Progenitor cell of endocrine pancreas (in vitro differentiated cells): ENCODE measurements at places on chromosomes 4 and X.

GRCh38 chrX:7085879-7086278 is 61.6 kb upstream of the STS start:
- H3K36me3 ChIP-seq: peaks cover 9% of the 10 kb centered on the region
- peaks cover 18% of the 10 kb centered on the region for H3K4me1 ChIP-seq
- no peak for DNase-seq
- H3K27ac ChIP-seq: no peak overlapping the region

- H3K4me3 ChIP-seq: no peak overlapping the region
- H3K27me3 ChIP-seq: no peaks in the 10 kb centered on the region
- no peaks in the 10 kb centered on the region for H3K4me1 ChIP-seq
- H3K27ac ChIP-seq: no peak overlapping the region
- no peak for DNase-seq
Measured at GRCh38 chr4:164906368-164906767, 29.4 kb downstream of the APELA start.

GRCh38 chr4:52366191-52366590 is 292.9 kb downstream of the USP46 start:
- no peaks in the 10 kb centered on the region for H3K27me3 ChIP-seq
- no peak for DNase-seq
- no peak overlapping the region for H3K4me3 ChIP-seq
- no peaks in the 10 kb centered on the region for H3K36me3 ChIP-seq

DNA sequence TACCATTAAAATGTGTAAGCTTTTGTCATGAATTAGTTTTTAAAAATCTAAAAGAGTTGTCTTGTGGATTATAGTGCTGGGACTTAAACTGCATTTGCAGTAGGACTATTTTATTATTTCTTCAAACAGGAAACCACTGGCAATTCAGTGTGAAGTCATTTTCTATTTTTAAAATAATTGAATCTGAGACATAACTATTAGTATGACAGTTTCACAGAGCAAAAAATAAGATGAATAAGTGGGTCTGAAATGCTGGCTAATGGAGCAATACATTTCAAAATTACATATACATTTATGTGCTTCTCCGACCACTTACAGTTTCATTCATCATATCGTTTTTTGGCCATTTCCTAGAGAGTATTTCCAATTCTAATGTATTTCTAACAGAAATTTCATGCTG is 75.3 kb upstream of the RAPGEF2 start:
- H3K27ac ChIP-seq: no peak overlapping the region
- H3K27me3 ChIP-seq: no peaks in the 10 kb centered on the region
- no peaks in the 10 kb centered on the region for H3K36me3 ChIP-seq
- no peak overlapping the region for H3K4me3 ChIP-seq
- peaks cover 3% of the 10 kb centered on the region for H3K4me1 ChIP-seq

DNA sequence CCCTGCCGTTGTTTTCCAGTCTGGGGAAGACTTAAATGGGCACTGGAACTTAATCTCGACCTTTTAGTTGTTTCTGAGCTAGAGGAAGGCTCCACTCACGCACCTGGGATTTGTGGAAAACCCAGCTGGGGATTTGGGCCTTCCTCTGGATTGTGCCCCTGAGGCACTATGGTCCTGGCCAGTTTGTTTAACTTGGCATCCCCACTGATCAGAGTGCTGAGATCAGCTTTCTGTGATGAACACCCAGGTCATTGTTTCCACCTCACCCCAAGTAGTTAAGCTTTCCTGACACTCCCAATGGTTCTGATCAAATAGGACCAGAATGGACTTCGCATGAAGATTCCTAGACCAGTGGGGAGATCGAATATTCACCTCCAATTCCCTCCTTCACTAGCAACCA is 20.5 kb upstream of the NAP1L5 start:
- no peak overlapping the region for H3K27ac ChIP-seq
- no peak overlapping the region for H3K4me3 ChIP-seq
- H3K27me3 ChIP-seq: no peaks in the 10 kb centered on the region
- no peaks in the 10 kb centered on the region for H3K4me1 ChIP-seq
- peaks cover 38% of the 10 kb centered on the region for H3K36me3 ChIP-seq

GRCh38 chrX:7219153-7219705 is 71.3 kb upstream of the PUDP start:
- no peak overlapping the region for H3K4me3 ChIP-seq
- DNase-seq: no peak
- H3K36me3 ChIP-seq: peaks cover 4% of the 10 kb centered on the region

- no peak overlapping the region for H3K4me3 ChIP-seq
- peak; percentile 74 for DNase-seq
- H3K27ac ChIP-seq: peak overlapping the region; percentile 22
- no peaks in the 10 kb centered on the region for H3K27me3 ChIP-seq
- H3K4me1 ChIP-seq: peaks cover 26% of the 10 kb centered on the region
Measured at GRCh38 chr4:7802093-7802726, 137.5 kb downstream of the AFAP1 start.

DNA sequence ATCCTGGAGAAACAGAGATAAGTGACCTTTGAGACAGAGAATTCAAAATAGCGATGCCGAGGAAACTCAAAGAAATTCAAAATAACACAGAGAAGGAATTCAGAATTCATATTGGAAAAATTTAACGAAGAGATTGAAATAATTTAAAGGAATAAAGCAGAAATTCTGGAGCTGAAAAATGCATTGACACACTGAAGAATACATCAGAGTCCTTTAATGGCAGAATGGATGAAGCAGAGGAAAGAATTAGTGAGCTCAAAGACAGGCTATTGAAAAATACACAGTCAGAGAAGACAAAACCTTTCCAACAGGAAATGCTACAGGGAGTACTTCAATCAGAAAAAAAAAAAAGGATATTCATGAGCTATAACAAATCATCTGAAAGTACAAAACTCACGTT is 185.8 kb downstream of the PARM1 start:
- no peak overlapping the region for H3K4me3 ChIP-seq
- no peak for DNase-seq

GRCh38 chr4:150212927-150213326 is 134.7 kb downstream of the DCLK2 start:
- DNase-seq: no peak
- H3K4me1 ChIP-seq: peaks cover 2% of the 10 kb centered on the region
- H3K27me3 ChIP-seq: peaks cover 3% of the 10 kb centered on the region
- H3K27ac ChIP-seq: no peak overlapping the region

- peaks cover 2% of the 10 kb centered on the region for H3K4me1 ChIP-seq
- DNase-seq: peak; percentile 67
- H3K27me3 ChIP-seq: no peaks in the 10 kb centered on the region
- H3K27ac ChIP-seq: no peak within 1 kb of the TSS
Measured at GRCh38 chrX:38561126-38561868, at the start of gene TSPAN7. TSS of gene TSPAN7 (plus strand) at chrX:38561542. CDS start at chrX:38561547, 5 bp downstream.

GRCh38 chr4:125013891-125014290 is 300.9 kb upstream of the FAT4 start:
- H3K4me1 ChIP-seq: no peaks in the 10 kb centered on the region
- H3K4me3 ChIP-seq: no peak overlapping the region
- no peaks in the 10 kb centered on the region for H3K27me3 ChIP-seq
- no peak overlapping the region for H3K27ac ChIP-seq

DNA sequence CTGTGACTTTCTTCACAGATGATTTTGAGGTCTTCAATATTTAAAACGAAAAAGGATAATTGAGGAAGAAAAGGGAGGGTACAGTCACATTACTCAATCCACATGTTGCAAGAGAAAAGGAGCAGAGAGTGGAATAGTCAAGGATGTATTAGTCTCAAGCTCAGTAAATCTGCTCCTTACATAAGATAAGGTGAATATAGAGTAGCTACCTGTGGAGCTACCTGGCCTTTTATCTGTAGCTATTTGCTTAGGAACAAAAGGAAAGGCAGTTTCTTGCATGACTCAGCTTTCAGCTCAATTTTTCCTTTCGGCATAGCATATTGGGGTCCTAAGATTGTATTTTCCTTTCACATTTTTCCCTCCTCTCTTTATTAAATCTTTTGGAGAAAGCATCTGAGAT is 26.3 kb upstream of the ACTRT1 start:
- H3K4me1 ChIP-seq: peaks cover 8% of the 10 kb centered on the region
- H3K4me3 ChIP-seq: no peak overlapping the region
- H3K36me3 ChIP-seq: no peaks in the 10 kb centered on the region
- H3K27me3 ChIP-seq: no peaks in the 10 kb centered on the region

DNA sequence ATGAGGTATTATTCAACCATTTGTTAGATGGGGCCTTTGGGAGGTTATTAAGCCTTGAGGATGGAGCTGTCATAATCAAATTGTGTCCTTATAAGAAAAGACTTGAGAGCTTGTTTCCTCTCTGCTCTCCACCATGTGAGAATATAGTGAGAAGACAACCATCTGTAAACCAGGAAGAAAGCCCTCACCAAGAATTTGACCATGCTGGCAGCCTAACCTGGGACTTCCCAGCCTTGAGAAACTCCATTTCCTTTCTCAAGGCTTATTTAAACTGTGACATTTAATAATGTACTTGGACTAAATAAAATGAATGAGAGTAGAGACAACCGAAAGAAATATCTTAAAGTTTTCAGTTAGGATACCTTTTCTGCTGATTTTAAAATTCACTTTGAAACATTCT is 83.7 kb upstream of the GC start:
- peaks cover 10% of the 10 kb centered on the region for H3K36me3 ChIP-seq
- DNase-seq: no peak
- H3K4me1 ChIP-seq: no peaks in the 10 kb centered on the region
- no peak overlapping the region for H3K27ac ChIP-seq
- no peaks in the 10 kb centered on the region for H3K27me3 ChIP-seq

DNA sequence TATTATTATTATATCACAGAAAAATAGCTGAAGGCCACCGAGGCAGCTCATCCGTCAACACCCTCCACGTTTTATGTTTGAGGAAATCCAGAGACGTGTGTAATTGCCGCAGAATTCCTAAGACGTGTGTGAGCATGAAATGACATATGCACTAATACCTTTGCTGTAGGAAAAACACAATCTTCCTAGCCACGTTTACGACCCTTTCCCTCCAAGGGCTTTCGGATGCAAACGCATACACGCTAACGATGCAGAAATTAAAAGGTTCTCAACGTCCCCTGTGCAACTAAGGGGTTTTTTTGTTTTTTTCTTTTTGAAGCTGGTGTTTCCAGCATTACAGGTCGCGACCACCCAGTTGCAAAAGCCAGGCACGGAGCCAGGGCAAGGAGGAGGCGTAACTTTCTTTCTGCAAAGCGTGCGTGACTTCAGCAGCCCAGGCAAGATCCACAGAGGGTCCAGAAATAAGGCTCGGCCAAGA is 33.8 kb downstream of the CRLF2 start:
- no peak overlapping the region for H3K4me3 ChIP-seq
- H3K4me1 ChIP-seq: peaks cover 2% of the 10 kb centered on the region
- no peak for DNase-seq
- H3K27ac ChIP-seq: no peak overlapping the region
- no peaks in the 10 kb centered on the region for H3K36me3 ChIP-seq

DNA sequence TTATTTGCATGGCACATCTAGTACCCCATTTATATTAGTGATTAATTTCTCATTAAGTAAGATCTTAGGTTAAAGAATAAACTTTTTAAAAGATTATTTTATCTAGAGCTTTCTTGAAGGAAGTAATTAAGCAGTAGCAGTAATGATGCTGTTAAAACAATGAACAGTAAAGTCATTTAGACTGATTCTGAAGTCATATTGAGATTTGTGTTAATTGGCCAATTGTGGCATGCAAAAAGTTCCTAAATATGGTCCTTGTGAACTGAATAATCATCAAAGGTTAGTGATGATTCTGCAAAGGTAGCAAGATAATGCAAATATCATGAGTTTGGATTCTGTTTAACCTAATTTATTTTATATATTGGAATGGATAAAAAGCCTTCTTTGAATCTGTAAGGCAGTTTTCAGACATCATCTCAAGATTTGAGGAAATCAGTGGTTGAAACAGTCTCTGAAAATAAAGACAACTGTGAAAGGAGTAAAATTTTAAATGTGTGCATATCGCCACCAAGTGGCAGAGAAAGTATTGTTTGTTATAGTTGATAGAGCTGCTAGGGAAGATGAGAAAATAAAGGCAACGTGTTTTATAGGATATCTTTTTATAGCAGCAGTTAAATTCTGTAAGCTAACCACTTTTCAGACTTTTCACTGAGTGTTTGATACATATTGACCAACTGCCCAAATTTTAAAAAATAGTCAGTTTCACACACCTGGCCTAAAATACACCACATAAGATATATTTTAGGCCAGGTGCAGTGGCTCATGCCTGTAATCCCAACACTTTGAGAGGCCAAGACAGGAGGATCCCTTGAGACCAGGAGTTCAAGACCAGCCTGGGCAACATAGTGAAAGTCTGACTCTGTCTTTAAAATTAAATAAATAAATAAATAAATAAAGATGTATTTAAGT is 79.6 kb downstream of the CCKAR start:
- no peaks in the 10 kb centered on the region for H3K27me3 ChIP-seq
- peaks cover 7% of the 10 kb centered on the region for H3K4me1 ChIP-seq
- no peak overlapping the region for H3K4me3 ChIP-seq
- H3K36me3 ChIP-seq: peaks cover 34% of the 10 kb centered on the region
- peak overlapping the region; percentile 64 for H3K27ac ChIP-seq

GRCh38 chrX:56233682-56234081 is 1.5 kb downstream of the KLF8 start:
- H3K4me3 ChIP-seq: no peak overlapping the region
- peaks cover 1% of the 10 kb centered on the region for H3K4me1 ChIP-seq
- peaks cover 29% of the 10 kb centered on the region for H3K27me3 ChIP-seq
- no peak for DNase-seq

GRCh38 chrX:155188786-155189185 is 27.5 kb upstream of the VBP1 start:
- no peak overlapping the region for H3K4me3 ChIP-seq
- no peaks in the 10 kb centered on the region for H3K27me3 ChIP-seq
- H3K27ac ChIP-seq: no peak overlapping the region
- no peaks in the 10 kb centered on the region for H3K4me1 ChIP-seq
- H3K36me3 ChIP-seq: peaks cover 2% of the 10 kb centered on the region

DNA sequence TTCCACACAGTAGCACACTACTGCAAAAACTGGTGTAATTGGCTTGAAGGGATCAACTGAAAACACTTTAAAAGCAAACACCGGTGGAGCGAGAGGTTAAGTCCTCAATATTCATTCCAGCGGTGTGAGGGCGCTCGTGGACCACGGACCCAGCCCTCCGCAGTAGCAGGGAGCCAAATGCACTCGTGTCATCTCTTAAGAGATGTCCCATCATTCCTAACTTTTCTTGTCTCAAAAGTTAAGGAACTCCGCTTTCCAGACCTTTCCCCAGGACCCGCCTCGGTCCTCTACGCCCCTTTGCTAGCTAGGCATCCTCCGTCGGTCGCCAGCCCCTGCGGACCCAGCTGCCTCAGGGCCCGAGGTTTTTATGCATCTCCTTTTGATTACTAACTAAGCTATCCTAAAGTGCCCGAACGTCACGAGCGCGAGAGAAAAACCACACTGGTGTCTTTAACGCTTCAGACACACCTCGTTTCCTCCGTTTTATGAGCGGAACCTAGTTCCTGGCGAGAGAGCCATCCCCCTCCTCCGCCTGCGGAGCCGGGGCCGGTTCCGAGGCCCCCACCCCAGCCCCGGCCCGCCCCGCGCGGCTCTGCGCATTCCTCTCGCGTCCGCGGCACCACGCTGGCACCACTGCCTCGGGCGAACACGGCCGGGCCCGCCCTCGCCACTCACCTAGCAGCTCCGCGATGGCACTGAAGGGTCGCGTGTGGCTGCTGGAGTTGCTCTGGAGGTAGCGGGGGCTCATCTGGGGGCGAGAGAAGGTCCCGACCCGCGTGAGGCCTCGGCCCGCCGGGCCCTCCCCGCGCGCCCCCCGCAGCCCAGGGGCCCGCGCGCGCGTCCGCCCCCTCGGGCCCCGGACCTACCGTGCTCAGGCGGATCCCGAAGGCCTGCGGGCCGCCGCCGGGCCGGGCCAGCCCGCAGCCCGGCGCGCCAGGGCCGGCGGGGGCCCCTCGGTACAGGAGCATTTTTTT is 723 bp downstream of the MORC4 start:
- H3K4me1 ChIP-seq: peaks cover 6% of the 10 kb centered on the region
- DNase-seq: no peak
- H3K27ac ChIP-seq: peak overlapping the region; percentile 49

- no peaks in the 10 kb centered on the region for H3K36me3 ChIP-seq
- DNase-seq: no peak
- H3K27me3 ChIP-seq: no peaks in the 10 kb centered on the region
- no peak overlapping the region for H3K4me3 ChIP-seq
- H3K4me1 ChIP-seq: peaks cover 4% of the 10 kb centered on the region
Measured at GRCh38 chr4:85805891-85806290, 330.9 kb downstream of the ARHGAP24 start.
